ENCODE measurements at places on chromosomes 4 and X. TPM values are rescaled to one million over a fixed set of nuclear protein-coding genes. Genes with fewer than 3 reads are reported as not detected.

Gene HSFX1
- 0.70 TPM for total RNA-seq

DNA sequence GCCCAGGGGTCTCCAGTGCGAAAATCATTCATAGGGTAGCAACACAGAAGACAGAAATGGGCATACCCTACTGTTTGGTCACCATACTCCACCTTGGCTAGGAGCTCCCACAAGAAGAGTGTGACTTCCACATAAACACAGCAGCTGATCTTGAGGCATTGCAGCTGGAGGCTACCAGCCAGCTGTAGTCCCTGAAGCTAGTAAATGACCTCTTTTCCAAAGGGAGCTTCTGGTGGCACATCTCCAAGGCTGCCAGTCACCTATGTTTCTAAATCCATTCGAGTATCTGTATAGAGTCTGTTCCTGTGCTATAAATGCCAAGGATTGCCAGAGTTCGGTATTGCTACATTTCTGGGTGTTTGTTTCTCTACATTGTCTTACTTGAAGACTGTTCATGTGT is 21.3 kb upstream of the PNPLA4 start:
- DNase-seq: no peak

Gene CYLC1
- total RNA-seq: not detected

DNA sequence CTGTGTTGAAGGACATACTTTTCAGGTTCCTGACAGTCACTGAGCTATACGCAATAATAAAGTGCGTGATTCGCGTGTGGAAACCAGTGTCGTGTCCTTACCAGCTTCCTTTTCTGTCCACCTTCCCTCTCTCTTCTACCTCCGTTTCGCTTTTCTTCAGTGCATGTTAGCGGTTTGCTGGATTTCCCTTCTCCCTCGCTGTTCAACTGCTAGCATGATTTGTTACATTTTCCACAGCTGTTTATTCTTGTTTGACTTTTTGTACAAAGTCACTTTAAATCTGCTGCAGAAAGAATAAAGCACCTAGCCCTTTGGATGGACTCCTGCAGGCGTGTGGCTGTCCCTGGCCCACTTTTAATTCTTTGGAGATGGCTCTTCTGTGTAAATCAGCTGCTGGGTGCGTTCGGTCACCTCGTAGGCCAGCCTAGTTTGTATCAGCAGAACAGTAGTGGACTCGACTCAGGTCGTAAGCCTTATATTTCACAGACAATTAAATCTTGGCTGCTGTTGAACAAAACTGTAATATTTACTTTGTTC is 8.9 kb upstream of the HAND2 start:
- DNase-seq: no peak

Gene GYG2
- total RNA-seq: not detected

Data from HT1080 (cell line).